ENCODE measurements at places on chromosomes 2 and 18.
A peak's percentile ranks its signal among the peaks of the same experiment; 100 is the strongest.

DNA sequence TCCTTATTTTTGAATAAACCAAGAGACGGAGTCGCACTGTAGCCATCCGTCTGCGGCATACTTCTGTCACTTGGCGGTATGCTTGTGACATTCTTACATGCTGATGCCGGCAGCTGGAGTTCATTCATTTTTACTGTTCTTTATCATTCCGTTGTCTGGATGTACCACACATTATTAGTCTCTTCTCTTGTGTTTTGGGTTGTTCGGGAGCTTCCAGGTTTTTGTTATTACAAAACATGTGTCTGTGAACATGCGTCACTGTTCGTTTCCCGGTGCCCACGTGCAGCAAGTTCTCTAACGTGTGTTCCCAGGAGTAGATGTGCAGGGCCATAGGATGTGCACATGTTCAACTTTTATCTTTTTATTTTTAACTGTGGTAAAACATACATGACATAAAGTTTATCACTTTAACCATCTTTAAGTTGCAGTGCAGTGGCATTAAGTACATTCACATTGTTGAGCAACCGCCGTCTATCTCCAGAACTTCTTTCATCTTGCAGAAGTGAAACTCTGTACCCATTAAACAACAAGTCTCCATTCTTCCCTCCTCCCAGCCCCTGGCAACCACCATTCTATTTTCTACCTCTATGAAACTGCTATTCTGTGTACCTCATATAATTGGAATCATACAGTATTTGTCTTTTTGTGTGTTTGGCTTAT is 40.1 kb downstream of the MTCL1 start:
- no peak for DNase-seq

DNA sequence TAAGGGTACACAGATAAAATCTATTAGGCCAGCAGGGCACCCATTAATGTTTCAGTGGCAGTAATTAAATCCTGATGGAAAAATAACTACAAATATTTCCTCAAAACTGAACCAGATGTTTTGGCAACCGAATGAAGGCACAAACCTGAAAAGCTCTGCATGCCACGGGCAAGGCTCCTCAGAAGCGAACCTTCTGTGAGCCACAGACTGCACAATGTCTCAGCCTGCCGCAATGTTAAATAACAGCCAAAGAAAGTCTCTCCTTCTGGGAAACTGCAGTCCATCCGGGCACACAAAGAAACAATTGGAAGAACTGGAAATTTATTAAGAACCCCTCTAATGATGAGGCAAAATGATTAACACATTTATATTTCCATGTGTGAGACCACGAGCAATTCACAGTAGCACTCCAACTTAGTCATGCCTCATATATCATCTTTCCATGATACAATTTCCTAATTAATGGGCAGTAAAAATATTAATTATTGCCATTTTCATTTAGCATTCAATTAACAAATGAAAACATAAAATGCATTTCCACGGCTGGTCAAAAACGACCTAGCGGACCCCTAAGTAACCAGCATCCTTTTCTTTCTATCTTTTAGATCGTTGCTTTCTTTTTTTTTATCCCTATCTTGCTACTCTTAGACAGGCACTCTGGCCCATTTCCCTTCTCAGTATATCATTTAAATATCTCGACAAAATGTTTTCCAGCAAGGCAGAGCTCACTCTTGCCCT is 237.5 kb downstream of the EPHA4 start:
- DNase-seq = no peak

- no peak for DNase-seq
Observed at GRCh38 chr2:209380293-209380692, 43.6 kb upstream of the MAP2 start.

DNA sequence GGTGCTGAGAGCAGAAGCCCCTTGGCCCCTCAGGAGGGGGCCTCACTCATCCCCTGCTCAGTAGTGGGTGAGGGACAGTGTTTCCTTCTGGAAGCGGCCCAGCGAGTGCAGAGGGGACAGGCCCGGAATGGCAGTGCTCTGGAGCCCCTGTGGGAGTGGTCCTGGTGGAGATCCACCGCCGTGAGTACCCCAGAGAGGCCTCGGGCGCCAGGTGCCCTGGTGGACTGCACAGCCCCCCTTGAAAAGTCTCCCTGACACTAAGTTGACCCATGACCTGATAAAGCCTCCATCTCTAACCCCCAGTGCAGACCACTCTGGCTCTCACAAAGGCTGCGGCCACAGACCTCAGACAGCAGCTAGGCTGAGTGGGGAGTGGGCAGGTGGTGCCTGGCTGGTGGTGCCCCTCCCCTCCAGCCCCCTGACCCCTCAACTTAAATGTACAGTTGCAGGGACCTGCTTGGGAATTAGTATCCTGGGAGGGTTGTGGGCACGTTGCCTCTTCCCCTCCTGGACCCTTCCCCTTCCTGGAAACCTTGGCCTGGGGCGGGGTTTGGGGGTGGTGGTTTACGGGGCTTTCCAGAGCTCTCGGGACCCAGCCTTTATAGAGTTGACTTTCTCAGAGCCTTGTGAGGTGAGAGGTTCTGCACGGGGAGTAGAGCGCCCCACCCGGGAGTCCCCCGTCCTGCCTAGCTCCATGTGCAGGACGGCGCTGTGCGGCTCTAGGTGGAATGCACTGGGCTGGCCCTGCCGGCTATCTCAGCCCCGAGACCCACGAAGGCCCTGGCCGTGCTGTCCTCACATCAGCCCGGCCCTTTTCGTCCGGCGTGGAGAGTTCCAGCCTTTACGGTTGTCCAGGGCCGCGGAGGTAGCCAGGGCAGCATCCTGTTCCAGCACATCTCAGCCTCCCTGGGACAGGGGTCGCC is 62.7 kb downstream of the RTP5 start:
- no peak for DNase-seq

- DNase-seq = no peak
Observed at GRCh38 chr2:6784291-6784690, 81.4 kb downstream of the CMPK2 start.

DNA sequence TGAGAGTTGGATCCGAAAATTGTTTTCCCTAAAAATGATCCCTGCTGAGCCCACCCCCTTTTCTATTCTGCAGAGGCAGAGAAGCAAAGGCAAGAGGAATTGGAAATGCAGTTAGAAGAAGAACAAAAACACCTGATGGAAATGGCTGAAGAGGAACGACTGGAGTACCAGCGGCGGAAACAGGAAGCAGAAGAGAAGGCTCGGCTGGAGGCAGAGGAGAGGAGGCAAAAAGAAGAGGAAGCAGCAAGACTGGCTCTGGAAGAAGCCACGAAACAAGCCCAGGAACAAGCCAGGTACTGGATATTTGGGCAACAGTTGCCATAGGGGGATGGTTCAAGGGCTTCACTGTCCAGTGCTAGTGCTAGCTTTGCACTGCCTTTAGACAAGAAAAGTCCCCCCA is 41.7 kb downstream of the SUMO1 start:
- DNase-seq = no peak

DNA sequence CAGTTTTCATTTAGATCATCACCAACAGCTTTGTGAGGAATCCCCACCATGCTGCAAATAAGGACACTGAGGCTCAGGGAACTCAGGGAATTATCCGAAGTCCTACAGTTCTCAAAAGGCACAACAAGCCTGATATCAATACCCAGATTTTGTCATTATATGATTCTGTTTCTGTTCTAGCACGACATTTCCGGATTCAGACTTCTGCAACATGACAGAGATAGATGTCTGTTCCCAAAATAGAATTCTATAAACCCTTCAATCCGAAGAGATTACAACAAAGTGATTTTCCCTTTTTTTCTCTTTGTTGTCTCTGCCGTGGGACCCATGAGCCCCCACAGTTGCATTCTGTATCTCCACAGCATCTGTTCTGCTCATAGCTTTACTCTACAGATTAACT is 72.0 kb downstream of the DOCK10 start:
- DNase-seq = no peak

- no peak for DNase-seq
Observed at GRCh38 chr18:24773101-24773500, 312.7 kb downstream of the HRH4 start.

DNA sequence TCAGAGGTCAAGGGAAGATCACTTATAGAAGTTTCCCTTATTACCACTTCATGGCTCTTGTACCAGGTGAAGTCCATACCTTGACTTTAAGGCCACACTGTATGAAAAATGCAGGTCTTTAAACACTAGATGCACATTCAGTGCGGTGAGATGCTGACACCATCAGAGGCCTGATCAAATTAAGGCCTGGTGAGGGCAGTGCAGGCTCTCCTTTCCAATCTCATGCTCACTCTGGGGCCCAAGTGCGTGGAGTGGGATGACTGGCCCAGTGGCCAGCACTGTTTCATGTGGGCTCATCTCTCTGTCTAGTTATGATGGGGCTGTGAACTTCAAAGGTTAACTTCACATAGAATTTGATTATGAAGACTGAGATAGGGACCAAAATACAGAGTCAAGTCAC is 281.1 kb downstream of the SLC4A3 start:
- no peak for DNase-seq

DNA sequence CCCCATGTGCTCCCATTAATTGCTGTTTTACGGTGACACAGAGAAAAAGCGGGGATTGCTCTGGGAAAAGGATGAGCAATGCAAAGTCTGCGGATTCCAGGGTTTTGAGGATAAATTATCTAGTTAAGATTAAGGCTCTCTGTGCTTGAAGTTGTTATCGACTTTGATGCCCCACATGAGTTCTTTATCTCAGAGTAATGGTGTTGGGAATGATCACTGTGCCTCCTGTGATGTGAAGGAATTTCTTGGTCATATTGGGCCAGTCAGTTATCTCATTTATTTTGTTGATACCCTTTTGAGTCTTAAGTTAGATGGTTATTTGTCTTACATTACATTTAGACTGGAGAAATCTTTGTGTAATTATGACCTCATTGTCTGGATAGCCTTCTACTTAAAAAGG is 184.6 kb upstream of the MEX3C start:
- DNase-seq = no peak

- DNase-seq = peak; percentile 81
Observed at GRCh38 chr2:95345563-95346230, 48.5 kb downstream of the KCNIP3 start.

- peak; percentile 38 for DNase-seq
Observed at GRCh38 chr2:55026202-55026601, 24.0 kb downstream of the RTN4 start.

- no peak for DNase-seq
Observed at GRCh38 chr2:127535422-127535901, at the start of gene MYO7B. Gene MYO7B (plus strand): TSS chr2:127535683. CDS start chr2:127559723, 24,040 bp downstream.
